ENCODE measurements at places on chromosomes 11 and 22.

DNA sequence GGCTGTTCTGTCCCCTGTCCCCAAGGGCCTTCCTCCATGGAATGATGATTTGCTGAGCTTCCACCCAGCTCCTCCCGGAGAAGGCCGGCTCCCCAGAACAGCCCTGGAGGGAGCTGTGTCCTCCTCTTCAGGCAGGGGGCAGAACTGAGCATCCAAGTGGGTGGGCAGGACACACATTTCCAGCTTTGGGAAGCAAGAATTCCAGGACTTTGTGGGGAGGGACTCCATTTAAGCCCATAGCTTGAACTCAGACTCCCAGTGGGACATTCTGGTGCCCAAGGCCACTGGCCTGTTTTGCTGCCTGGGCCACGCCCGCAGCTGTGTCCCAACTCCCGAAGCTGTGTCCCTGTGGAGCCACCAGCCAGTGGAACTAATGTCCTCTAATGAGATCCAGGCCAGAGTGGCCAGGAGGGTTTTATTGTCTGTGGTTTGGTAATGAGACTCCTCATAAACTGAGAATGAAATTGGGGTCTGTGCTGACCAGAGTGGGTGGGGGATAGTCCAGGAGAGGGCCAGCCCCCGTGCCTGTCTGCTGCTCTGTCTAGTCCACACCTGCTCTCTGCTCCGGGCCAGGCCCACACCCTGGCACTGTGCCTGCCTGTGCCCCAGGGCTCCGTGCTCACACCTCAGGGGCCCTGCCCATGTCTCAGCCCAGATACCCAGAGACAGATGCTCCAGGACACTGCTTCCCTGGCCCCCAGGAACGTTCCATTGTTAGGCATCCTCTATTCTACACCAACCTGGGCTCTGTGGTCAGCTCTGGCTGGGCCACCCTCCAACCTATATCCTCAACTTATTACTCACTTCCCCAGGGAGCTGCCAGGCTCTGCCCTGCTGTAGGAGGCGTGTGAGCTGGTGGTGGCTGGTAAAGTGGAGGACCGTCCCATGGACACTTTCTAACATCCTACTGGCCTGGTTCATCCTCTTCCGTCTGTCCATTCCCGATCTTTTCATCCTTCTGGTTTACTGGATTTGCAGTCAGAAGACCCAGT, 7.6 kb downstream of the NECTIN1 start:
- DNase-seq: no peak

DNA sequence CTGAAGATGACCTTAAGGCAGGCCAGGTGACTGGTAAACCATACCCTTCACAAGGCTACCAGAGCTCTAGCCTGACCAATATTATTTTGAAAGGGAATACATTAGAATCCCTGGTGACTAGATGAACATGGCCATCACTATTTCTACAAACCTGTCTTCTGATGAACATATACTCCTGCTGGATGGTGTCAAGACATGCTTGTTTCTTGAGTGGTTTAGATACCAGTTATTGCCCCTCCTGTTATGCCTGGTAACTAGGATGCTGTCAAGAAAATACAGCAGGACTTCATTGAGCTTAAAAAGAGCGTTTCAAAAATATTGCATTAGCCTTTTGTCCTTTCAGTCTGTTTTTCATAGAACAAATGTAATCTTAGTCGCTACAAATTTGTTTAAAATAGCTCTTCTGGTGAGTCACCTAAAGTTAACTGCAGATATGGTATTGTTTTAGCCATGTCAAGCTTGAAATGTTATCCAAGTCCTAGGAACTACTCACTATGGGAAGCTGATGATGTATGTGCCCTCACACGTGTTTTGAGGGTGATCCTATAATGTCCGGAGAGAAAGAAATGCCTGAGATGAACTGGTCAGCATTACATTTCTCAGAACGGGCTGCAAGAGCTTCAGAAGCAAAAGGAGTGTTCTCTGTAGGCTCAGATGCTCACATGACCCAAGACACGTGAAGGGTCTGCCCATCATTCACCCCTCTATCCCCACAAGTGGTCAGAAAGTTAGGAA, 20.6 kb downstream of the ADM start:
- DNase-seq: no peak

DNA sequence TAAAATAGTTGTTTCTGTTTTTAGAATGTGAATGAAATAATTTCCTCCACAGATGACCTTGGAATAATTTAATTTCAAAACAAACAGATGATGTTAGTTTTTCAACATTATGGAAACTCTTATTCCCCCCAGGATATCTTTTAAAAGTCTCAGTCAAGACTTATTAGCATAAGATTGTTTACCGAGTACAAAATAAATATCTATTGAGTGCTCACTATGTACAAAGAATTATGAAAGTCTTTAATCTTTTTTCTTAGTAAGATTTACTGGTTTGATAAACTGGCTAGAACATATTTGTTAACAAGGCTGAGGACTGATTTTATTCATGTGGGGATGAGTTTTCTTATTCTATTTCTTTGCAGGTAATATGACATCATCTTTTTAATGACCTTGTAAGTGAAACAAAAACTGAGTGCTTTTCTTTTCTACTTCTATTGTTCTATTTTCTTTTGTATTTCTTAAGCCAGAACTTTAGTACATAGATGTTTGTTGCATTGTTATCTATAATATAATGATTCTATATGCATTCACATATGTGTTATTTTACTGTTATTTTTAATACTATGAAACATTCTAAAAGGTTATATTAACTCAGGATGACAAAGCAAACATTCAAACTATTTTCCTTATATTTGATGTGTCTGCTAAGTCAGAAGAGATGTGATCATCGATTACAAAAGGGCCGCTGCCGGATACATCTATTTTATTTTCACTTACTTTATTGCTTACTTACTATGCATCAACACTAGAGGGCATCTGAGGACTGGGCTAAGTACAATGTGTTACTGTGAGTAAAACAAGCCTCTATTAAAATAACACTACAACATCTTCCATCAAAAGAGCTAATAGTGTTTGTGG, 111.0 kb upstream of the ARHGAP42 start:
- DNase-seq: no peak

DNA sequence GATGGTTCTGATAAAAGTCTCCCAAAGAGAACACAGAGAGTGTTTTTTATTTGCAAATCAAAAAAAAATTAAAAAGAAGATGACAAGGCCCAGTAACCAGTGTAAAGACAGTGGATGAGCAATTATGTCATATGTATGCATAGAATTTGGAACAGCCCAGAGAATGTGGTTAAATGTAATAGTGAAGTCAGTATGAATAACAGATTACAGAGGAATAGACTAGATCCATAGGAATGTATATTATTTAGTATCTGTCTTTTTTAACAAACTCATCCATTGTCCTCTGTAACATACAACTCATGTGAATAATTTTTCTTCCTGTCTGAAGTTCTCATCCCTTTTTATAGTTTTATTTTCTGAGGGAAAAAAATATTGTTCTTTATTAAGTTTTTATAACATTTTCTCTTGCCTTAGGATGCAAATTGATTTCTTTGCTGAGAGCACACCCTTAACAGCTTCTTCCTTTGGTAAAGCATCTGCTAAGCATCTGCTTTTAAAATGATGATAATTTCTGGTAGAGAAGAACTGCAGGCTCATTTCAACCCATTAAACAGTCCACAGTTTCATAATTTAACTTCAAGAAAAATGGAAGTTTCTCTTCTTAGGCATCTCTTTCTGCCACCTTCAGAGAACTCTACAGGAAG, 266.5 kb upstream of the MTNR1B start:
- no peak for DNase-seq

GRCh38 chr11:61607426-61607825, 26.6 kb upstream of the SYT7 start:
- no peak for DNase-seq

GRCh38 chr11:7537265-7537664, 23.5 kb downstream of the PPFIBP2 start:
- DNase-seq: peak; percentile 37

GRCh38 chr22:43079742-43080141, 9.4 kb downstream of the TTLL1 start:
- DNase-seq: no peak

Measured in right lobe of liver (tissue), 6 donors.